ENCODE measurements at places on chromosomes 7 and 10.

DNA sequence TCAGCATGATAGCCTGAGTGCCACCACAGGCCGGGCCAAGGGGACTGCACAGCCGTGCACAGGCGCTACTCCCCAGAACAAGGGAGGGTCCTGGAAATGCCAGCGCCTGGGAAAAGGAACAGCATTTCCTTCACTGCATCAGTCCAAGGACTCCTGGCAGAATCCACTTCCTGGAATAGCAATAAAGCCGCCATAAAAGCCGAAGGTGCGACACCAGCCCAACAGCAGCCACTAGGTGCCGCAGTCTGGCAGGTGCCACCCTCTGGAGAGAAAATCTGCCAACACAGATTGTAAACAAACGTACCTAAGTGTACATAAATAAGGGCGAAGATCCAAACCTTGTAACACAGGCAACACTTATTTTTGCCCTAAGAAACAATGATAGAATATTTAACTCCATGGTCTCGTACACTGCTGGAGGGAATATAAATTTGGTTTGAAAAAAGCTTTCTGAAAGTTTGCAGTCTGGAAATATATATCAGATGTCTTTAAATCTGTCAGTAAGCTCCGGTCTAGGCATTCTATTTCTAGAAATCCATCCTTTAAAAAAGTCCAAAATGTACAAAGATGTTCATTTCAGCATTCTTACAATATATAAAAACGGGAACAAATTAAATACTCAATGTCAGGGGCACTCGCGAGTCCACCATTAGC lies 22.2 kb downstream of the VOPP1 start:
- no peak for DNase-seq

DNA sequence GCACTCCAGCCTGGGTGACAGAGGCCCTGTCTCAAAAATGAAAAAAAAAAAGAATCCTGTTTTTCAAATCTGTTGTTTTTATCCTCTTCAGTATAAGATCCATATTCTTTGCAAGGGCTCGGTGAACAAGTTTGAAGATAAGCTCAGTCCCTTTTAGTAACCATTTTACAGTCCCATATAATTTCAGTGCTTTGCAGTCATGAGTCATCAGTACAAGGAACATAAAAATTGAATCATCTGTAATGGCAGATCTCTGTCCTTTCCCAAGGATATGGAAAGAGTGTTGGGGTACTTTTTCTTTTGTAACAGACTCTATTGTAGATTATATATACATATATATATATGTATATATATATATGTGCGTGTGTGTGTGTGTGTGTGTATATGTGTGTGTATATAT lies 52.2 kb upstream of the ZPBP start:
- DNase-seq: no peak

DNA sequence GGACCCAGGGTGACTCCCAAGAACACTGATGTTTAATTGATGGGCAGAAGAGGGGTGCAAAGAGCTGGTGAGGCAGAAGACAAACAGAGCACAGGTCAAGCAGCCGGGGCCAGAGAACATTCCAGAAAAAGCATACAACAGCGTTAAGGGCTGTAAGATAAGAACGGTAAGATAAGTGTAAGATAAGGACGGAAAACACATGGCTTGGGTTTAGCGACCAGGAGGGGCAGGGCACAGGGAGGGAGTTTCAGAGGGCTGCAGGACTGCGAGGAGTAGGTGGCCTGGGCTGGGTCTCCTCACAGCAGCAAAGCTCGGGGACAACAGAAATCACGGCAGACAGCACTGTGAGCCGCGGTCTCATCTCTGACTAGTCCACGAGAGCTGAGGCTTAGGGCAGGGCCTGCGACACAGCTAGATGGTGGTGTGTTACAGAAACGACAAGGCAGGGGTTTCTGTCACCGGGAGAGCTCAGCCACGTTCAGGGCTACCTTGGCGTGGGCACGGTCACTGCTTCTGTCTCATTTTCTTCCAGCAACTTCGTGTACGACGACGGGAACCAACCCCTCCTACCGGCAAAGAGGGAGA lies 24.6 kb downstream of the BRI3 start:
- DNase-seq: no peak

- no peak for DNase-seq
These were observed 306.1 kb downstream of the DGKB start for GRCh38 chr7:14596421-14596820.

DNA sequence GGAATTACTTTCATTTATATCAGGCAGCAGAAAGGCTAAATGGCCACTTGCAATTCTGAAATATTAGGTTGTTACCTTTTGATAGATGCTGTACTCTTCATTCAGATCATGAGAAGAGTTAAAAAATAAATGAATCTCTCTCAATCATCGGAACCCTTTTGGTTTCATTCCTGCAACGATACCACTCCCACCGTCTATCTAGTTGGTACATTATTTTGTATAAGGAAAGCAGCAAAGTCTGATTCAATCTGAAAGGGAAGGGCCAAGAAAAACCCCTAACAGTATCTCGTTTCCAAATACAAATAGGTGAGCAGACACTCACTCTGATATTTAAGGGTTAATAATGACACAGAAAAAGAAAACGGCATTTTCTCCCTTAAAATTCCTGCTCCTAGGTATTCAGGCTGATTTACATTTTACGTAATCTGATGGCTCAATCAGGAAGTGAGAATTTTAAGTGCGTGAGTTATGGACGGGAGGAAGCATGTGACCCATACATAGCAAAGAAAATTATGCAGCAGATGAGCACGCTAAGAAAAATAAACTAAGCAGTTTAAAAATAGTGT lies 209.4 kb upstream of the KLF14 start:
- peak; percentile 20 for DNase-seq

DNA sequence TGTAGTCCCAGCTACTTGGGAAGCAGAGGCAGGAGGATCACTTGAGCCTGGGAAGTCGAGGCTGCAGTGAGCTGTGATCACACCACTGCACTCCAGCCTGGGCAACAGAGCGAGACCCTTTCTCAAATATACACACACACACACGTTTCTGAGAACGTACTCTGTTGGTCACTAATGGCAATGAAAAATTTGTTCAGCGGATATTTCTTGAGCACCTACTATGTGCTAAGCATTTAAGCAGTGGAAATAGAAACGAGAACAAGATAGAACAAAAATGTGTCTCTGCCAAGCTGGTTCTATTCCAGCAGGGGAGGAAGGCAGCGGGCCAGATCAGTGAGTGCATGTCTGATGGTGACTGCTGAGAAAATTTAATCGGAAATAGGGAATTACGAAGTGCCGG lies 8.7 kb downstream of the ARPC1B start:
- DNase-seq: no peak

- DNase-seq: no peak
These were observed 496.2 kb upstream of the ZMIZ1 start for GRCh38 chr10:78572565-78572964.

GRCh38 chr10:124032971-124033886 lies 60.2 kb downstream of the CHST15 start:
- DNase-seq: no peak
